ENCODE measurements at places on chromosomes 2 and 18. TPM values are rescaled to one million over a fixed set of nuclear protein-coding genes. Genes with fewer than 3 reads are reported as not detected.

DNA sequence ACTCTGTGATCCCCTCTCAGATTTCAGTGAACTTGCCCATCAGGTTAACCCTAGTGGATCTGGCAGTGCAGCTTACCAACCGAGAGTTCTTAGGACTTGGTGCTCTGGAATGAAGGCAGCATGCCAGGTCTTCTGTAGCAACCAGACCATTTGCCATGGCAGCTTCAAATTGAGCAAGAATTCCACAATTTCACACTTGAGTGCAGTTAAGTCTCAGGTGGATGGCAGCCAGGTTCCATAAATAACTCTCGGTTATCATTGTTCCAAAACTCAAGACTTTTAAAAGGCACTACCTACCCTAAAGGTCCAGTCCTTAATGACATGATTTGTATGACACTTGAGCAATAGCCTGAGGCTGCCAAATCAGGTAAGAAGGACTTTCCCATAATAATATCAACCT lies 48.1 kb downstream of the GALNT3 start:
- DNase-seq, result peak; percentile 3

GRCh38 chr2:14751581-14751980 lies 119.1 kb downstream of the LRATD1 start:
- no peak for DNase-seq

GRCh38 chr2:24174851-24175277 lies at the start of gene FAM228A:
Gene FAM228A (plus strand): TSS chr2:24175053. CDS start chr2:24175481, 428 bp downstream.
- DNase-seq, result no peak

DNA sequence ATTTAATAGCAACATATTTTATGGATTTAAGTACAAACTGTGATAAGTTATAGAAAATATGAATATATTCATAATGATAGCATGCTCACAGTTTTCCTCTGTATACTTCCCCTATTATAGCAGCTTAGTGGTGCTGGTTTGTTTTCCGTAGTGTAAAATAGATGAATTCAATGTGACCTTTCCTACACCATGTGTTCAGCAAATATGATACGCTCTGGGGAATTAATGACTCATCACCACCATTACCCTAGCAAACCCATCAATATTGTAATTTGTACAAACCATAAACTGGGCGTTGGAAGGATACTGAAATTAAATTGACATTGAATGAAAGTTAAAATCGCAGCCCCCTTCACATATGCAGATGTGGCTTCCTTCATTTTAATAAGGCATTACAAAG lies 58.7 kb upstream of the CDH19 start:
- DNase-seq, result no peak

DNA sequence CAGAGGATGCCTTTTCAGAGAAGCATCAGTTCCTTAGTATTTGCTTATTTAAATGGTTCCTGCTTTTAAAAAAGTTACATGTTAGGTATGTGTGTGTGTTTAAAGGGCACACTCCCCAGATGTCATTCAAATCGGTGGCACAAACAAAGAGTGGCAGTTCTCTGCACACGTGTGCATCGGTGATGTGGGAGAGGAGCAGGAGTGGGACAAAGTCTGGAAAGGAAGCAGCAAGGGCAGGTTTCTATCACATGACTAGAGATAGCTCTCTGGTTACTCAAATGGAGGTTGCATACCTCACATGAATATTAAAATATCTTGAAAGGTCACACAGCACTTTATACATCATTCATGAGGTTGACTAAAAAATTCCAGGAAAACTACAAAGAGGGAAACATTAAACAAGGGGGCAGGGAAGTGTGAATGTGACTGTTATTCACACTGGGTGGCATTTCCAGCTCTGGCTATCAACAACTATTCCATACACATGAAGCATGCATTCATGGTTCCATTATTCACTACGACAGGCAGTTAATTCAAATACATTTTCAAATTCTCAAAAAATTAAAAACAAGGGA lies 64.7 kb downstream of the SEPTIN10 start:
- no peak for DNase-seq

- DNase-seq, result no peak
Observed at GRCh38 chr18:54303408-54303807, 34.1 kb downstream of the POLI start.

GRCh38 chr18:44824884-44825283 lies 144.2 kb downstream of the SETBP1 start:
- DNase-seq, result no peak

DNA sequence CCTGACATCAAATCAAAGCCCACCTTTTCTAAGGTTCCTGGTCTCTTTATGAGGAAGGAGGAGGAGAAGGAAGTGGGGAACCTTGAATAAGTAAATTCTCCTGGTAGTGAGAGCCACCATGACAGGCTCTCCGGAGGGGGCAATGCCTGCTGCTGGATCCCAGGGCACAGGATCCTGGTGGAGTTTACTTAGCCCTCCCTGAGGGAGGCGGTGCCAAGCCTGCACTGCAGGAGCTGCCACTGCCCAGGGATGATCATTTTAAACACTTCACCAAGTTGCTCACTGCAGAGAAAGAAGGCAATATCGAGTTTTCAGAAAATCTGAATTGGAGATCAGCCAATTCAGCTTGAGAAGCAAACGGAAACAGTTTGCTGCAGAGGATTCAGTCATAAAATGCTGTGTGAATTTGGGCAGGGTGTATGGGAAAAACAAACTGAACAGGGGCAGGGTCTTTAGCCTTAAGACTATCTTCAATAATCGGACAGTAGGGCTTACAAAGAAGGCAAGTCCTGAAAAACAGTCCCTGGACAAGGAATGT lies 200.7 kb downstream of the RAD51AP2 start:
- no peak for DNase-seq

DNA sequence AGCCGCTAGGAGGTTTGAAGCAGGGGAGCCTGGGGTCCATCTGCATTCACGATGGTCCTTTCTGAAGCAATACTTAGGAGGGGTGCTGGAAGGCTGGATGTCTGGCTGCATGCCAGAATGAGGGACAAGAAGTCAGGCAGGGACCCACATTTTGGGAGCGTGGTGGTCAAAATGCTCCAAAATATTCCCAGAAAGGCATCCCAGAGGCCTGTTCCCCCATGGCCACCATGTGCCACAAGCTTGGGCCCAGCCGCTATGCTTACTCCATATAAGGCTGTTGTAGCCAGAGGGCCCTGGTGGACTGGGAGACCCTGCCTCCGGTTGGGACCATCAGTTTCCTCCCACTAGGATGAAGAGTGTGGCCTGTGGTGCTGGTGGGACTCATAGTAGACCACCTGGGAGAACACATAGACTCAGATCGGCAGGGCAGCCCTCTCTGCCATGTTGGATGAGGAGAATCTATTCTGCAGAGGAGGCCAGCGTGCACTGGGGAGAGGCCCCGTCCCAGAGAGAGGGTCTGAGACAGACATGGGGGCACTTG lies 3.6 kb upstream of the PROM2 start:
- DNase-seq, result peak; percentile 23

- no peak for DNase-seq
Observed at GRCh38 chr2:106695919-106696318, 190.0 kb downstream of the ST6GAL2 start.

DNA sequence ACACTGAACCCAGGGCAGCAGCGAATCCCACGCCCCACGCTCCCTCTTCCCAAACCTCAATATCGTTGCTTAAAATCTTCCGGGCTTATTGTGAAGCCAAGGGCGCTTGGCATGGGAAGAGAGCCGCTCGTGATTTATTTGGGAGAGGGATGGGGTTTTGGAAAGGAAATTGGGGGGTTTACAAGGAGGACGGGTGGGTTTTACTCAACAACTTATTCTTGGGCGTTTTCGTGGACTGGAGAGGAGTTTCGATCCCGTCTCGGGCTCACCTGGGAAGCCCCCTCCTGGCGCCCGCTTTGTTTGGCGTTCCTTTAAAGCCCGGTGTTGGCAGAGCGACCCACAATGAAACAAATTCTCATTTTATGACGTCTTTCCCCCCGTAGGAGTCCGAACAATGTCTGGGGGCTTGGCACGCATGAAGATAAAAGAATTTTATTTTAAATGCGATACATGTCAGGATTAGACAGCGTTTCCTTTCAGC lies 135.3 kb downstream of the INSIG2 start:
- no peak for DNase-seq

DNA sequence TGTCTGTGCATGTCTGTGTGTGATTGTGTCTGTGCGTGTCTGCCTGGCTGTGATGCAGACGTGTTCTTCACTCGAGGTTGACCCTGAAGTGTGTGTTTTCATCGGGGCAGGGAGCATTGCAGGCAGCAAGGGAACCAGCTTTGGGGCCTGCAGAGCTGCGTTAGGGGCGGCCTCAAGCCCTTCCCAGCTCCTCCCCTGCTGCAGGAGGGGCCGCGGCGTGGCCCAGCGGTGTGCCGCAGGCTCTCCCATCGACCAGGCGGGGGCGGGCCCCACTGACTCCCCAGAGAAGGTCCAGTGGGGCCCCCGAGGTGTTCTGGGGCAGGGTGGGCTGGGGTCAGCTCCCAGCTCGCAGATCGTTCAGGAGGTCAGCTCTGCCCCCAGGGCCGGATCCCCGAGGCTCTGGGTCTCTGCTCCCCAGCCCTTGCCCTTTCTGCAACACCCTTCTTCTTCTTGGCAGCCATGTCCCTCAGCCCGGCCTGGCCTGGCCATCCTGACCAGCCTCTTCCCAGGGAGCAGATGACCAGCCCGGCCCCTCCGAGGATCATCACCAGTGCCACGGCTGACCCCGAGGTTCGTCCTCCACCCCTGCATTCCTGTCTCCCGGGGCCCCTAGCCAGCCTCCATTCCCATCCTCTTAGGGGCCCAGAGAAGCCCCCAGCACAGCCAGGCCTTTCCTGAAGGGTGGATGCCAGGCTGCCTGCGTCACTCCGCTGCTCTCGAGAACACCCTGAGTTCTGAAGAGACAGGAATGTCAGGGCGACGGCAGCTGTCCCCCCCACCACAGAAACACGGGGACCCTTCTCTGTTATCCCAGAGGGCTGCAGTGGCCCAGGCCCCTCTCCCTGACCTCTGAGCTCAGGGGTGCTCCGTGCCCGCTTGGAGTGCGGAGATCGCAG lies 11.1 kb upstream of the KLHL30 start:
- no peak for DNase-seq

DNA sequence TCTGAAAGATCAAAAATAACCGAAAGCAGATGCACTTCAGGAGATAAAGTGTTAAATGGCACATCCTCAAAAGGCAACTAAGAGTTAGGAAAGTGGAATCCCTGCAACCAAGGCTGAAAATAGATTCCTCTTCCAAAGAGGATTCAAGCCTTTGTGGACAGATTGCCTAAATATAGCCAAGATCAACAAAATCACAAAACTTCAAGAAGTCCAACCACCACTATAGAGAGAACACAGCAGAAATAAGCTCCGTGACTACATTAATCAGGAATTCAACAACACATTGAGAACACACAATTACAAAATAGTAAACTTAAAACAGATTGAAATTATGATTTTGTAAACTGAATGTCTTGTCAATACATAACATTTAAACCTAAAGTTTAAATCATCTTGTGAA lies 165.7 kb downstream of the LNPK start:
- DNase-seq, result no peak

- DNase-seq, result no peak
Observed at GRCh38 chr18:79798346-79798998, 734 bp downstream of the KCNG2 start.

- DNase-seq, result no peak
Observed at GRCh38 chr2:10009271-10009810, 34.0 kb upstream of the KLF11 start.

- DNase-seq, result no peak
Observed at GRCh38 chr2:231133365-231134099, 8.7 kb upstream of the HTR2B start.

DNA sequence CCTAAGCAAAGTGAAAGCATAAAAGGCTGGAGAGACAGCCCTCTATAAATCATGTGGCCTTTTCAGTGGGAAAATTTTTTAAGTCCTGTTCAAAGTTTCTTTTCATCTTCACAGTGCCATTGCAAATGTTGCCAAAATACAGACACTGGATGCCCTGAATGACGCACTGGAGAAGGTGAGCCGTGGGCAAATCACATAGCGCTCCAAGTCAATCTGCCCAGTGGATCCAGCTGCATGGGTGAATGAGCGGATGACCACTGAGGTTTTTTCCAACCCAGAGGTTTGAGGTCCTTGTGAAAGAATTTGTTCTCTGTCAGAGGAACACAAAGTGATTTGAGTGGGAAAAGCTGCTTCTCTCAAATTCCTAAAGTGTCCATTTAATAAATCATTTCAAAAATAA lies 11.8 kb downstream of the DAPL1 start:
- DNase-seq, result peak; percentile 47

DNA sequence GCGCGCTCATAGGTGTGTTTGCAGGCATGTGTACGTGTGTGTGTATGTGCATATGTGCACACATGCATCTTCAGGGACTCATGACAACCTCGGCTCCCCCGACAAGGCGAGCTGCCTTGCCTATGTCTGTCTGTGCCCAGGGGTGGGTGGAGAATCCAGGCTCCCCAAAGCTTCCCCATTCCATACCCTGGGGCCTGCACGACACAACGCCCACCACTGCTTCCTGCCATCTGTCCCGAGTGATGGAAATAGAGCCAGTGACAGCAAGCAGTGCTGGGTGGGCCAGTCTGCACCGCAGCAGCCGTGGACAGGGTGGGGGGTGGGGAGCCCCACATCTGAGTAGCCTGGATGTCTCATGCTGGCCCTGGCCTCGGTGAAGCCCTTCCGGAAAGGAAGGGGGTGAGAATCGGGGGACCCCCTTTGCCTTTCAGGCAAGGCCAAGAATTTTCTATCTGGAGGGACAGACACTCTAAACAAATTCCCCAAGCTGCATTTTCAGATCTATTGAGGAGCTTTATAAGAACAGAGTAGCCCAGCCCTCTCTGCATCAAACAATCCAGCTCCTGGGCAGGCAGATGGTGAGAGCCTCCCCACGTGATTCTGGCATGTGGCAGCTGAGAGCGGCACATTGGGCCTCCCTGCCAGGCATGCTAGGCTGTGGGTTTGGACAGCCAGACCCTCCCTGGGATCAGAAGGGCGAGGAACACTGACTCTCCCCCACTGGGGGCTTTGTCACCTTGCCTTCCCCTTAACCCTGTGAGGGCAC lies 4.9 kb downstream of the KCNIP3 start:
- no peak for DNase-seq

DNA sequence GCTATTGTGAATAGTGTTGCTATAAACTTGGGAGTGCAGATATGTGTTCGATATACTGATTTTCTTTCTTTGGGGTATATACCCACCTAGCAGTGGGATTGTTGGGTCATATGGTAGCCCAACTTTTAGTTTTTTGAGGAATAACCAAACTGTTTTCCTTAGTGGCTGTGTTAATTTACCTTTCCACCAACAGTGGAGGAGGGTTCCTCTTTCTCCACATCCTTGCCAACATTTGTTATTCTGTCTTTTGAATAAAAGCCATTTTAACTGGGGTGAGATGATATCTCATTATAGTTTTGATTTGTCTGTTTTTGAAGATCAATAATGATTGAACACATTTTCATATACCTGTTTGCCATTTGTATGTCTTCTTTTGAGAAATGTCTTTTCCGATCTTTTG lies 282.0 kb upstream of the SESTD1 start:
- no peak for DNase-seq

The PROC gene
- not detected for total RNA-seq

The PAX8 gene
- 5.1 TPM for total RNA-seq

The GAD1 gene
- total RNA-seq, result 1.5 TPM

The RAB6C gene
- total RNA-seq, result not detected

The CNDP1 gene
- total RNA-seq, result not detected

The DNAJB2 gene
- total RNA-seq, result 140 TPM

The MAP2 gene
- total RNA-seq, result 4.7 TPM

The NLRC4 gene
- total RNA-seq, result 3.3 TPM

The PRKAG3 gene
- total RNA-seq, result not detected
